Neuronal stem cell (in vitro differentiated cells): ENCODE measurements at places on chromosomes 2 and 18.

- DNase-seq: no peak
Measured at GRCh38 chr2:186561467-186562208, 28.2 kb upstream of the ITGAV start.

DNA sequence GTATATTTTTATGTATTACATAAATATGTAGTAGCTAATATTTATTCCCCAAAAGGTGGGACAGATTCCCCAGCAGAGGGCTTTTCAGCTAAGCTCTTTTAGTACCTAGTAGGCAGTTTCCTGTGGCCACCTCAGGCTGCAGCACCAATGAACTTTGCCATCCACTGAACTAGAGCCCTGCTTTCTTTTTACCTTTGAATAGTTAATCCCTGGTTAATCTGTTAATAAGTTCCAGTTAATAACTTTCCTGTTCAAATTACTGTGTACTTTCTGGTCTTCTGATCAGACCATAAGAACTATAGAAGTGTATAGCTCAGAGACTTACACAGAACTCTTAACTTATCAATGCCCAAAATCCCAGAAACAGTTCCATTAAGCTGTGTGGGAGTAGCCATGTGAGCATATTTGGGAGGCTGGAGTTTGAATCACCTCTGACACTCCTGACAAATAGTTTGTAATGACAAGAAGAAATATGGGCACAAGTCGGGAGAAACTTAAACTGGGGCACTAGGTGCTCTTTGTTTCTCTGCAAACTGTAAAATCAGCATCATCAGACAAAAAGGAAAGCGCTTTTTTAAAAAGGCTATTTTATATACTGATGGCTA lies 40.0 kb downstream of the ASXL2 start:
- DNase-seq: no peak

GRCh38 chr2:70121627-70122372 lies 34.5 kb downstream of the PCBP1 start:
- no peak for DNase-seq

DNA sequence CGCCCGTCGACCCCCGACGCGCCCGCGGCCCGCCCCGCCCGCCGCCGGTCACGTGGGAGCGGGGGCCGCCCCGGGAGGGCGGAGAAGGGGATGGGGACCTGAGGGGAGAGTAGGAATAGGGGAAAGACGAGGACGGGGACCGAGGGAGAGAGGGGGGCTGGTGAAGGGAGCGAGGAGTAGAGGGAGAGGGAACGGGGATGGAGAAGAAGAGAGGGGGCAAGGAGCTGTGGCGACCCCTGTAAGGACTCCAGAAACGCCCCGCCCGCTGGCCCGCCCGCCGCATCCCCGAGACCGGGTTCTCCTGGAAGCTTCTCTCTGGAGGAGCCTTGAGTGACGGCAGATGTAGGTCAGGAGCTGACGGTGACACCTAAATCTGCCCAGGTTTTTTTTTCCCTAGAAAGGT lies 615 bp downstream of the ADNP2 start:
- DNase-seq: peak; percentile 43

DNA sequence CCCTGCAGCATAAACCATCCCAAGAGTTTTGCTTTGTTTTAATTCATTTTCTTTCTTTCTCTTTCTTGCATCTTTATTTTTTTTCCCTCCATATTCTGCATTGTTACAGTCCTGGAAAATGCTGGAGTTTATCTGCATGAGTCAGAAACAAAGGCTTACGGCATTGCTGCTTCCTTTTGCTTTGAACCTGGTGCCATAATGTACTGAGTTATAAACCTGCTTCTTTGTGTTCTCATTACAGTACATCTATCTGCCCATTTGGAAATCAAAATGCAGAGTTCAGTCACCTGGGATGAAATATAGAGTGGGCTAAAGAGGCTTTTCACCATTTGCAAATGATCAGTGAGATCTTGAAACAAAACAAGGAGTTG lies 1009.2 kb upstream of the FANCL start:
- DNase-seq: no peak

GRCh38 chr2:236932831-236933361 lies 152.8 kb upstream of the COPS8 start:
- no peak for DNase-seq

DNA sequence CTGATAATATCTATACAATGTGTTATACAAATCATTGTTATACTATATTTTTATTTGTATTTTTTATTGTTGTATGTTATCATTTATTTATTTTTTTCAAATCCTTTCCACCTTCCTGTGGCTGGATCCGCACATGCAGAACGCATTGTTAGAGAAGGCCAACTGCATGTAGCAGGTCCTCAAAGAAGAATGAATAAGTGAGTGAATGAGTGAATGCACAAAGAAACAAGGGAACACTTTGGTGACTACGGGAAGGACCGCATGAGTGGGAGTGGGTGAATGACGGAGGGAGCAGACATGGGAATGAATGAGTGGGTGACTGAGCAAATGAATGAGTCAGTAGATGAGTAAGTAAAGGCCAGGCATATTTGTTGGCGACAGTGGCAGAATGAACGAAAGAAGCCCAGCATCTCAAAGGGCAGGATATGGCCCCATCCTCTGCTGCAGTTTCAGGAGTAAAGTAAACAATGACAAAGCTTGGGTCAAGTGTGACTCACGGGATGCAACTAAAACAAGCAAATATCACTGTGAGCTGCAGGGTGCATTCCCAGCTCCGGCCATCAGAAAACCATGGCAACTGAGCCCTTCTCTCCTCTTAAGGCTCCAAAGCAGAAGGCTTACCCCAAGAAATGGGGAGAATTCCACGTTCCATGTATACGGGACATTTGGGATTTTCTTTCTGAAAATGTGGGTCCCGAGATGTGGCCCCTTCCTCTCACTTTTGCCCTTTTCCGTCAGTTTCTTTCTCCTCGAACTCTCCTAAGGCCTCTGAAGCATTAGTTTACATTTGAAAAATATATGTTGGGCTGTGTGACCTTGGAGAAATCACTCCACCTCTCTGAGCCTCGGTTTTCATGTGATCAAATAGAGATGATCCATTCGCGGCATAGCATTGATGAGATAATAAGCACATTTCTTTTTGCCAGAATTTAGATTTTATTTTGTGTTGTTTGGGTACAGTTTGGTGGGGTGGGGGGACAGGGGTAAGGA lies 24.5 kb downstream of the KCNF1 start:
- DNase-seq: no peak

GRCh38 chr2:176056406-176056805 lies 27.4 kb downstream of the EVX2 start:
- DNase-seq: no peak

GRCh38 chr2:221513232-221513631 lies 58.9 kb downstream of the EPHA4 start:
- no peak for DNase-seq
